Activated T-helper 1 cell treated with anti-CD3 and anti-CD28 coated beads, Interleukin-12 subunit alpha, Interleukin-12 subunit beta, Interleukin-2, Interleukin-4 antibody, amounts not matched to agents 30 ng/mL and 10 ng/mL and 1 ng/mL, durations not matched to agents 14 hours and 24 hours and 36 hours (primary cell): ENCODE measurements at places on chromosomes 2 and 18.

- no peak for DNase-seq
These were observed 129.8 kb upstream of the EPAS1 start for GRCh38 chr2:46167406-46167805.

GRCh38 chr18:31666055-31666454 lies 18.3 kb downstream of the B4GALT6 start:
- no peak for DNase-seq

DNA sequence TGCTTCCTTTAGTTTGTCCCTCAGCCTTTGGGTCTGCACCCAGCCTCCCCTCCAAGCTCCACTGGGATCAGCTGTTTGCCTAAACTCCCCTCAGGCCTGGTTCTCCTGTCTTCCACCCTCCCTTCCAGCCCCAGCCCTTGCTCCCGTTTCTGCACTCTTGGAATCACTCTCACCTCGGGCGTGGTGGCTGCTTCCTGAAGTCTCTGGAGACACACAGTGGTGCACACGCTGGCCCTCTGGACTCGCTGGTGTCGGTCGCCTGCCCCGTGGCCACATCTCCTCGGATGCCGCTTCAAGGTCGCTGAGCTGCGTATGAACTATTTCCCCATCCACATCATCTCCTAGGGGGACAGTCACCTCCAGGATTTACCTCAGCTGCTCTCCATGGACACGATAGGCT lies 46.3 kb downstream of the PSMG2 start:
- no peak for DNase-seq

- DNase-seq: no peak
These were observed 13.9 kb downstream of the BMP10 start for GRCh38 chr2:68857202-68857845.

DNA sequence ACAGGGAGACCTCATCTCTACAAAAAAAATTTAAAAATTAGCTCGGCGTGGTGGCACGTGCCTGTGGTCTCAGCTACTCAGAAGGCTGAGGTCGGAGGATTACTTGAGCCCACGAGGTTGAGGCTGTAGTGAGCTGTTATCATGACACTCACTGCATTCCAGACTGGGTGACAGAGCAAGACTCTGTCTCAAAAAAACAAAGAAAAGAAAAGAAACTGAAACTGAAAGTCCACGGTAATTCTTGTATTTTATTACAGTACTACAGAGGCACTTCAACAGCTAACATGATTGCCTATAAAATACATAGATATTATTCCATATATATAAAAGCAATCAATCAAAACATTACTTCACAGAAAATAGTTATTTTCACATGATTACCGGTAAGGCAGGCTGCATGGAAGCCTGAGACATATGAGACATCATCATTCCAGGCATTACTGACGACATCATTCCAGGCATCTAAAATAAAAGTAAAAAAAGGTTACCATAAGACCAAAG lies 23.1 kb downstream of the PRPF40A start:
- DNase-seq: peak; percentile 35

DNA sequence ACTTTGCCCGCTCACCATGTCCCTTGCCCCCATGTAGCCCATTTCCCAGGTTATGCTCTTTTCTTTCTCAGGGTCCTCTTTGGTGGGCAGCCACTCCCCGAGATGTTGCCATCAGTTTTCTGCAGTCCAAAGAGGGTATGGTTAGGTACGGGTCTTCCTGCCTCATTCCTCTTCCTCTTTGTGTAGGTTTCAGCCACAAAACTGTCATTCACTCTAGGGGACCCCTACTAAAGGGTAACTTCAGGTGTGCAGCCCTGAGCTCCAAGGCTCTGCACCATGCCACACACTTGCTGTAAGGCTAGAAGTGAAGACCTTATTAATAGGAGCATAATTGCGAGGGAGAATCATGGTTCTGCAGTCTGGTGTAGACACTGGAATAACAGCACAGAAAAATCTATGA lies 99.8 kb upstream of the ZNF397 start:
- no peak for DNase-seq

DNA sequence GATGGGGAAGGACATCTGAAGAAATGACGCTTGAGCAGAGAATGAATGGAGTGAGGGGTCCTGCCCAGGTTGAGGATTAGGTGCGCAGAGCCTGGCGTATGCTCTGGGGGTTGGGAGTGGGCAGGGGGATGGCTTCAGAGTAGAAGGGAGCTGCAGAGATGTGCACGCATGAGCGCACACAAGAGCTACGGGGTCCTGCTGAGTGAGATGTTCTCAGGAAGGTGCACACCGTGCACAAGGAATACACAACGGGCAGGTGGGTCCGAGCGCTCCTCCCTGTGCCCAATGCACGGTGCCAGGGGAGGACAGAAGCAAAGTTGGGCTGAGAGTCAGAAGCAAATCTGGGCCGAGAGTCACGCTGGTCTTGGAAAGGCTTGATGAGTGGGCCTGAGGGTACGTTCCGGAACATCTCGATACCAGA lies 25.5 kb downstream of the TWIST2 start:
- DNase-seq: no peak

GRCh38 chr18:58221060-58221725 lies 177.2 kb downstream of the NEDD4L start:
- no peak for DNase-seq

DNA sequence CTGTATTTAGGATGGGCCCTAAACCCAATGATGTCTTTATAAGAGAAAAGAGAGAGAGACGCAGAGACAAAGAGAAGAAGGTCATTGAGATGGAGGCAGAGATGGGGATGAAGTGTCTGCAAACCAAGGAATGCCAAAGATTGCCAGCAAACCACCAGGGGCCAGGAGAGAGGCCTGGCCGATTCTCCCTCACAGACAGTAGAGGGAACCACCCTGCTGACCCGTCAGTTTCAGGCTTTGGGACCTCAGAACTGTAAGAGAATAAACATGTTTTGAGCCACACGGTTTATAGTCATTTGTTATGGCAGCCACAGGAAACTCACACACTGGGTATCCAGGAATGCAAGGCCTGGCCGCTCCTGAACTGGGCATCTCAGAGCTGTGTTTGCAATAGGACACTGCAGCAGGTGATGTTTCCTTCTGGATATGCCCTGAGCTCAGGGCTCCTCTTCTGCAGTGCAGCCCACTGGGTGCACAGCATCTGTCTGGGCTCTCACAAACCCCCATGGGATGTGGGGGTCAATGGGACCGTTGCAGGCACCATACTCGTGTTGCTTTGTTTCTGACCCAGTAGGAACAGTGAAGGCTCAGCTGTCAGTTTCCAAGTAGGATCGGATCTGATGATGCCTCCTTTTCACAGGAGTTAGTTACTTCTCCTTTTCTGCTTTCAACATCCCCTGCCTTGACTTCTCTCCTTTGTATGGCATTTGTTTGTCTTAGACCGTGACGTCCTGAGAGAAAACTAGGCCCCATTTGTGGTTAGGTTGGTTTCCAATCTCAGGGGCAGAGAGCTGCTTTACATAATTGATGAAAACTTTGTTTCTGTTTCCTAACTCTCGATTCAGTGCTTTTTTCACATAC lies 20.8 kb downstream of the PTPN18 start:
- DNase-seq: no peak

DNA sequence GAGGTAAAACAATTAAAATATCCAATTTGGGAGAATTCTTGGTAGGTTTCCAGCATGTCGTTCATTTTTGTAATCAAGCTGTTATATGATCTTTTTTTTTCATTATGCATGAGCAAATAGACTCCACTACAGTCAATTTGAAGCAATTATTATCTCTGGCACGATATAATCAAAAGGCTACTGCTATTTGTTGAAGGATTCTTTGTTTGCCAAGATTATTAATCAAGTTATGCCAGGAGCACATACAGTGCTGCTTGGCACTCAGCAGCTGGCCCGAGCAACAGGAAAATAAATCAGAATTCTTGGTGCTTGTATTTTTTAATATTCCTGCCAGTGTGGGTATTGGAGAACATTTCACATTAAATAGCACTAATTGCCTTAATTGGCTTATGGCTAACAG lies 279.5 kb downstream of the RND3 start:
- no peak for DNase-seq

DNA sequence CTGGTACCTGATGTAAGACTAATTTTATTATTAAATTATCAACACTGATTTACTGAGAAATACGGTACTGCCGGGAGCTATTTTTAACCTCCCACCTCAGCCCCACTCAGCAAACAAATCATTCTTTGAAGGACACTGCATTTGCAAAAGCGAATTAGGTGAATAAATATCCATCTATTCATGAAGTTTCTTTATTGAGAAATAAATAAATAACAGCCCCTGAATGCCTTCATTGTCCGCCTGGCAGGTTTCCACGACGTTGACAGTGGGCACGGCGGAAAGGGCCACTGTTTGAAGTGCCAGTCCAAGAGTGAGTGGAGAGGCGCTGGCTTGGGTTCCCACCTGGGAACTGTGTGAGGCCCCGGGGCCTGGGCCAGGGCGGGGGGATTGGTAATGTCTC lies 15.7 kb downstream of the C1QL2 start:
- DNase-seq: no peak

DNA sequence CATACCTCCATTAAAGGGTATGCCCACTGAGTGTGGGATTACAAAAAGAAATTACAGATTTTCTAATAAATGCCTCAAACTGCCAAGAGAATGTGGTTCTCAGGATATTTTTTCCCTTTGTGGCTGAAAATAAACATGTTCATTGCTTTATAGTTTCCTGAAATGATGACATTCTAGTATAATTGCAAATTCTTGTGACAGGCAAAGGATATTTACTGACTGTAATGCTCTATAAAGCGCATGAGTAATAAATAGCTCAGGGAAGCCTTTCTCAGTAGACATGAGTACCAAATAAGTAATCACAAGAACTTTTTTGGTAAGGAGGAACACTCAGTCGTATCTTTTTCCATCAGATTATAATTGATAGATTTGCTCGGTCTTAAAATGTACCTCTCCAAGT lies 72.3 kb downstream of the FTCDNL1 start:
- DNase-seq: no peak

GRCh38 chr2:230714136-230714480 lies 1.5 kb downstream of the CAB39 start:
- DNase-seq: peak; percentile 32

- DNase-seq: peak; percentile 0
These were observed 622 bp downstream of the LRP2 start for GRCh38 chr2:169361706-169362117.

DNA sequence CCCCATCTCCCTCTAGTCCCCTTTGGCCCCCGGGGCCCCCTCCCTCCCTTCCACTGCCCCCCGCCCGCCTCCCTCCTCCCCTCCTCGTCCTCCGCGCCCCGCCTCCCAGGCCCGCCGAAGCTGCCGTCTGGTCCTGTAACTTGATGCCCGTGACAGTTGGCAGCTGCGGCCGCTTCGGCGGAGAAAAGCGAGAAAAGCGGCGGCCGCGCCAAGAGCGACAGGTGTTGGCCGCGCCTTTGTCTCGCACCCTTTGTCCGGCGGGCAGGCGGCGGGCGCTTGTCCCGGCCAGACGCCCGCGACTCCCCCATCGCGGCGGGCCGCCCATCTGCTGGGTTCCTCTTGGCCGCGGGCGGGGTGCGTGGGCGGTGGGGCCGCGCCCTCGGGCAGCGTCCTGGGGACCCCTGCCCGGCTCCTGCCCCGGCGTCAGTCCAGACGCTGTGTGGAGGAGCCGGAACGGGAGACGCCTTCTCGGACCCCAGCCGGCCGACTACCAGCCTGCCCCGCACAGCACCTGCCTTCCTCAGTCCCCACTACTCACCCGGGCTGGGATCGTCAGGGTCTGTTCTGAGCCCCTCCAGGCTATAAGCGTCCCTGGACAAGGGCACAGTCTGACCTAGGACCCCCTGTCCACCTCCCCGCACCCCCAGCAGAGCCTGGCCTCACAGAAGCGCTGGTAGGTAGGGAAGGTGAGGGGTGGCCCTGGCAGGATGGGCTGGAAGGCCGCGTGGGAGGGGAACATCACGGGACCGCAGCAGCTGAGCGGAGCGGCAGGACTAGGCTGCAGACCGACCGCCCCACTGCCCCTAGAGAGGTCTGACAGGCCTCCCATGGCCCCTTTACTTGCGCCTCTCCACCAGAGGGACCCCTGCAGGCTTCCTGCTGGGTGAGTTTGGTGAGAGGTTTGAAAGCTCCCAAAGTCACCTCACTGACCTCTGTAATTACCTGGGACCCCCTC lies 1.2 kb upstream of the HES6 start:
- DNase-seq: no peak

- DNase-seq: no peak
These were observed 35.2 kb downstream of the WDPCP start for GRCh38 chr2:63553049-63553448.

DNA sequence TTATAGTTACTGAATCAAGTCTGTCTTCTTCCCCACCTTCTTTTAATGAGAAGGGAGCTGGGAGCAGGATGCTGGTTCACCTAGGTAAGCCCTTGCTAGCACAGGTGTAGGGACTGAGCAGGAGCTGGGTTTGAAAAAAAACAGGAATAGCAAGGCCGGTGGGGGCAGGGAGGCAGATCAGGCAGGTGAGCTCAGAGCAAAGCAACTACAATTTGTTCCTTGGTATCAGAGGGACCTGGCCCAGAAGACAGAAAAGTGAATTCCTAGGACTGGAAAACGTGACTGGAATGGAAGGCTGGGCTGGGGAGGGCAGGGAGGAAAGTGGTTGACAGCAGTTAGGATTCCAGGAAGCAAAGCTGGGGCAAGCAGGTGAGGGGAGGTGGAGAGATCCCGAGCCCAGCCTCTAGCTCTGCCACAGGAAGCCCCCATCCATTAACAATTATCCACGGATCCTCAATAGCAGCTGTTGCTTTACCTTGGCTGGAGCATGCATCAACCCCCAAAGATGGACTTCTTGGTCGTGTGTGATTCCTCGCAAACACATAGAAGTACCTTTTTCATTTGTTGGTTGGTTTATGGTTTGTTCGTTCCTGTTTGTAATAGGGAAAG lies 118.4 kb downstream of the LNPK start:
- DNase-seq: no peak

DNA sequence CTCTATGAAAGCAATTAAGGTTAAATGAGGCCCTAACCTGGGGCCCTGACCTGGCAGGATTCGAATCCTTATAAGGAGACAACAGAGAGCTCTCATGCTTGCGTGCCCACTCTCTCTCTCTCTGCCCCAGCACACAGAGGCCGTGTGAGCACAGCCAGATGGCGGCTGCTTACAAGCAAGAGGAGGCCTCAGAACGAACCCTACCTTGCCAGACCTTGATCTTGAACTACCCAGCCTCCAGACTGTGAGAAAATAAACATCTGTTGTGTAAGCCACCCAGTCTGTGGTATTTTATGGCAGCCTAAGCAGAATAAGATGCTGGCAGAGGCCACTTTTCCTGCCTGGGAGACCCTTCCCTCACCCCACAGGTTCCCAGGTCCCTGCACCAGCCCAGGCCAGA lies 5.2 kb upstream of the UBE2F start:
- DNase-seq: no peak

DNA sequence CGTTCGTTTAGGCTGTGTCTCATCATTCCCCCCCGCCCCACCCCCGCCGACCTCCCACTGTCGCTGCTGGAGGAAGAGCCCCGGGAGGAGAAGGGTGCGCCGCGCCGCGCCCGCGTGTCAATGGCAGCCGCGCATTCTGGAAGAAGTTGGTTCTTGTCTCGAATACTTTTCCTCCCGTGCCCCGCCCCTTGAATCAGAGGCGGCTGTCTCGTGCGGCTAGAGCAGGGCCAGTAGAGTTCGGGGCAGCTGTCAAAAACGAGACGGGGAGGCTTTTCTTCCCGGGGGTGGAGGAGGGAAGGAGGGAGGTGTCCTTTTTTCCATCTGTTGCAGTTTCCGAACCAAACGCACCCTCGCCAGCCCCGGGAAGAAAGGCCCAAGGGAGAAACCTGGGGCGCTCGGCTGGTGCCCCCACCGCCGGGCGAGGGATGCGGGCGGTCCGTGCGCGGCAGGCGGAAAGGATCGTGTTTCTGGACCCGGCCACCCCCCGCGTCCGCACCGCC lies 410 bp upstream of the TGIF1 start:
- DNase-seq: no peak

GRCh38 chr2:221455214-221455613 lies 116.9 kb downstream of the EPHA4 start:
- no peak for DNase-seq

GRCh38 chr2:164657129-164657528 lies 35.8 kb upstream of the GRB14 start:
- DNase-seq: no peak
